ENCODE measurements at places on chromosomes 12 and 14.

DNA sequence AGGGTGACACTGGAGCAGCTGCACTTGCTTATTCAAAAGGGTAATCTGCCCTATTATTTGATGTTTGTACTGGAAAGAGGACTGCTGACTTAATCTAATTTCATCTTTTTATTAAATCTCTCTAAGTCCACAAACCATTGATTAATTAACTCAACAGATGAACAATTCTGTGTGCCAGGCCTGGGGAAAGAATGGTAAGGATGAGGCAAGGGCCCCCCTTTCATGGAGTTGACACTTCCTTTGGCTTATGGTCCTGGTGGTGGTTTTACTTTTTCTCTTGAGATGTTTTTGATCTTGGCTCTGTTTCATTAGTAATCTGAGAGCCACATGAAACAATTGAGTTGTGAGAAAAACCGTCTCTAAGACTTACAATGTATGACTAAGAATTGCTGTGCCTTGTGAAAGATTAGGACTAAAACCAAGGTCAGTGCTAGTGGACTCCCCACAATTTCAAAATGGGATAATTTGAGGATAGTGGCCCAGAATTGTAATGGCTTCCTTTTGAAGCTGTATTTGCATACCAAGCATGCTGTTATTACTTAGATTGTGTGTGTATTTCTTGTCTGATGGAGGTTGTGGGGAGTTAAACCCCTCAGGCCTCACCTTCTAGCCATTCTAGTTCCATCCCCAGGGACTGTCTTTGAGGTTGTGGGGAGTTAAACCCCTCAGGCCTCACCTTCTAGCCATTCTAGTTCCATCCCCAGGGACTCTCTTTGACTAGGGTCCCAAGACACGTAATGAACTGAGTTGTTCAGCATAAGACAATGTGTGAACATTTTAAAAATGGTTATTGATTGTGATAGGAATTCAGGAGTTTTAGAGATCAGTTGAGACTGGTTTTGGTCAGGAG is 52.5 kb upstream of the EVL start:
- no peak for DNase-seq

DNA sequence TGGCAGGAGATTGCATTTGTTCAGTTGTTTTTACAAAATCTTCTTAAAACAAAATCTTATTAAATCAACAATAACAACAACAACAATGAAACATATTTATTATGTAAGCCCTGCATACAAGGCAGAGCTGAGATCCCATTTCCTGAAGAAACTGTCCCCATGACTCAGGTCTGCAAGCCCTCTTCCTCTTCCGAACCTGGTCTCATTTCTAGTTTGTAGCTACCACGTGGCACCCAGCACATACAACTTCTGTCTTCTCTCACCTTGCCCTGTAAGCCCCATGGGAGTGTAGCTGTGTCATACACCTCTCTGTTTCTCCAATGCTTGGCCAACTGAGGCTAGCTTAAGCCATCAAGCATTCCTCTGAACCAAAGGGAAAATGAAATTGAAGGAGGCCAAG is 106.4 kb downstream of the SLC8A3 start:
- no peak for DNase-seq

- DNase-seq: no peak
Observed at GRCh38 chr14:74527736-74528280, 34.2 kb downstream of the ISCA2 start.

DNA sequence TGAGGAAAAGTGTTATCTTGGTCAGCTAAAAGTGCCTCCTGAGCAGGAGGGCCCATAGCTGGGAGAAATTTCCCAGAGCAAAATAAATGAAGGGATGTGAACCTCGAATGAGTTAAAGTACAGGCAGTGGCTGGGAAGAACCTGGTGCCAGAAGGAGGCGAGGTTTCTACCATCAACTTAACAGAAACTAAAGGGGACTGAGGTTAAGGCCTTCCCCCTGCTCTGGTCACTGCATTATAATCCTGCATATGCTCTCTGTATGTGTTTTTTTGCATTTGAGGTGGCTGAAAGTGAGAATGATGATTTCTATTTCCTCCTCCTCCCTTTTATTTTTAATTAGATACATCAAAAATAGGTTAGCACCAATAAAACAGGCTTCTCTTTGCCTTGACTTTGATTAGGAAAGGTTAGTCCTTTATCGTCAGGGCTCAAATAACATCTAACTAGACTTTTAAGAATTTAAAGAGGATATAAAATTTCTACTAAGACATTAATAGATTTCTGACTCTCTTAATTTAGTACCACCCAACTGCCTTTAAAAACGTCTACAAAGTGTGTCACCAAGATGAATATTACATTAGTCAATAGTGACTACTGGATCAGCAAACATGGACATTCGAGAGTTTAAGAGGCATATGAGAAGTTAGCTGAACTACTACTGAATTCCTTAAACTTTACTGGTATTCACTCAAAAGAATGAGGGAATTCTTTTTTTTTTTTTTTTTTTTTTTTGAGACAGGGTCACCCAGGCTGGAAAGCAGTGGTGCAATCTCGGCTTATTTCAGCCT is 49.2 kb downstream of the GALNT4 start:
- no peak for DNase-seq

GRCh38 chr12:108567406-108568337 is 5.3 kb downstream of the ISCU start:
- no peak for DNase-seq
